ENCODE measurements at places on chromosomes 1 and 21.

DNA sequence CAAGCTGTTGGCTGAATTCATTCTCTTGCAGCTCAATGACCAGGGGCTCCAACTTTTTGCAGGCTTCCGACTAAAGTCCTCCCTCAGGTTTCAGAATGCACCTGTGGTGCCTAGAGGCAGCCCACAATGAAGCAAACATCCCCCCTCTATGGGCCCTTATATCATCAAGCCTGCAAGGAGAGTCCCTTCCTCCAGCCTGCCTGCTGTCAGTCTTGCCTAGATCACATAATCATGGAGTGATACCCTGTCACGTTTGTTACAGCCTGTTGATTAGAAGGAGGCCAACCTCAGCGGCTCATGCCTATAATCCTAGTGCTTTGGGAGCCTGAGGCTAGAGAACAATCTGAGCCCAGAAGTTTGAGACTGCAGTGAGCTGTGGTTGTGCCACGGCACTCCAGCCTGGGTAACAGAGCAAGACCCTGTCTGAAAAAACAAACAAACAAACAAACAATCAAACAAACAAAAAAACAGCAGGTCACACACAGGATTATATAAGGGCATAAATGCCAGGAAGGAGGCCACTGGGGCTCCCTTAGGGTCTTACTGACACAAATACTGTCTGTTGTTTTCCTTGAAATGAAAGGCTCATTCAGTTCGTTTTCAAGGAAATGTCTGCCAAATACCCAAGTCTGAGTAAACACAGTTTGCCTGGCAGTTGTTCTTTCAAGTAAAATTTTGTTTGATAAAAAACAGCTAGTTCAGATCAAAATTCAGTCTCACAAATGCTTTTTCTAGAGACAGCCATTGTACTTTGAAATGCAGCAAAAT, 4.7 kb upstream of the SPRR3 start:
- no peak for DNase-seq

DNA sequence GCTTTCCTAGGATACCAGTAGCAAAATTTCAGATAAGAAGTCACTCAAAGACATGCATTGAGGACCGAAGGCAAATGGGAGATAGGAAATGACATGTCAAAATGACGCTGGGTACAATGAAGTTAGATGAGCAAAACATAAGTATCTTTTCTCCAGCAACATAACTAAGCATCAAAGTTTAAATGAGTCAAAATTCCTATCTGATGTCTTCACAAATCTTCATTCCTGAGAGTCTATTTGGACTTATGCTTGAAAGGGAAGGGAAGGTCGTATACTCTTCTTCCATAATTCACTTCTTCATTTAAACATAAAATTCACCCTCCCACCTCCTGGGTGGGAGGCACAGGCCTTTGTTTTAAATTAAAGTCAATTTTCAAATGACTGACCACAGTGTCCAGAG, 4.1 kb upstream of the TMEM81 start:
- no peak for DNase-seq

- no peak for DNase-seq
These were observed 16.5 kb upstream of the FYB2 start for GRCh38 chr1:56835657-56836056.

- no peak for DNase-seq
These were observed 534.4 kb upstream of the CXADR start for GRCh38 chr21:16978309-16978895.

- no peak for DNase-seq
These were observed 293.0 kb upstream of the PLXNA2 start for GRCh38 chr1:208537198-208537597.

DNA sequence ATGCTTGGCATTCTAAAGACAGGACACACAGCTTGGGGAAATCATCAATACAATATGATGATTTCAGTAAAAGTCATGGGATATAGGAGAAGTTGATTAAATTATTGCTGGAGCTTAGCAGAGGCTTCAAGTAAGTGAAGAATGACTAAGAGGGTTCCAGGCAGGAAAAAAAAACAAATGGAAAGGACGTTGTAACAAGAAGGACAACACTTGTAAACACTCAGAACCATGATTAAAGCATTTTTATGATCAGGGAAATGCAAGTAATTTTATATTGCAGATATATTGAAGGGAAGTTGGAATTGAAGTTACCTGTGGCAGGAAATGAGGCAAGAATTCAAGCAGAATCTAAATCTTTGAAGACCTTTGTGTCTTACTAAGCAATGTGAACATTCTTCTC, 602.7 kb upstream of the NEGR1 start:
- DNase-seq, result no peak

DNA sequence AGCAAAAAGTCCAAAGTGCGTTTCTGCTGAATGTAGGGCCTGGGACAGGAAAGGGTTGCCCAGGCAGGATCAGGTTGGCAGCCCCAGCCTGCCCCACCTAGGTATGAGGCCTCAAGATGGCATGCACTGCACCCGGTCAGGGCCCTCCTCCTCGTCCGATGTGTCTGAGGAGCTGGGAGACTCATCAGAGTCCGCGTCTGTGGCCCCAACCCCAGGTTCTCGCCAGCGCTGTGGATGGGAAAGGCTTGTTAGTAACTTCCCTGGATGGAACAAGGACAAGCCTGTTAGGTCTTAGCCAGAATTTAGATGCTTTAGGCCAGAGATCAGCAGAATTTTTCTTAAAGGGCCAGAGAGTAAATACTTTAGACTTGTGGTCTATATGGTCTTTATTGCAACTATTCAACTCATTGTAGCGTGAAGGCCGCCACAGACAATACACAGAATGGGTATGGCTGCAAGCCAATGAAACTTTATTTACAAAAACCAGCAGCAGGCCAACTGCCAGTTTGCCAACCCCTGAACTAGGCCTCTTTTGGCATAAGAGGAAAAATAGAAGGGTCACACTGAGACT, 12.4 kb downstream of the PEA15 start:
- DNase-seq, result no peak

DNA sequence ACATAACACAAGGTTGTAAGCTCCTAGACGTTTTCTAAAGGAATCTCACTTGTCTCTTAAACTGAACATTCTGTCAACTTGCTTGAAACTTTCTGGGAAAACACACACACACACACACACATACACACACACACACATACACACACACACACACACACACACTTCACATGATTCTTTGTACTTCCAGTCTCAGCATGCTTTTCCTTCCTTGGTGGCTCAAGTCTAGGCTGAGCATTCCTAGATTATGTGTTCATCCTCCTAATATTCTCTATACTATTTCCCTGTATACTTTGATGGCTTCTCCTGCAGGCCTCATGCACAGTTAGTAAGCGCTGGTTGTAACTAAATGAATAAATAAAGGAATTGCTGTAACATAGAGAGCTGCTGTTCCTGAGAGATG, 372.1 kb downstream of the PTPRC start:
- DNase-seq, result no peak

- no peak for DNase-seq
These were observed 67.1 kb downstream of the BCAR3 start for GRCh38 chr1:93614541-93614940.

DNA sequence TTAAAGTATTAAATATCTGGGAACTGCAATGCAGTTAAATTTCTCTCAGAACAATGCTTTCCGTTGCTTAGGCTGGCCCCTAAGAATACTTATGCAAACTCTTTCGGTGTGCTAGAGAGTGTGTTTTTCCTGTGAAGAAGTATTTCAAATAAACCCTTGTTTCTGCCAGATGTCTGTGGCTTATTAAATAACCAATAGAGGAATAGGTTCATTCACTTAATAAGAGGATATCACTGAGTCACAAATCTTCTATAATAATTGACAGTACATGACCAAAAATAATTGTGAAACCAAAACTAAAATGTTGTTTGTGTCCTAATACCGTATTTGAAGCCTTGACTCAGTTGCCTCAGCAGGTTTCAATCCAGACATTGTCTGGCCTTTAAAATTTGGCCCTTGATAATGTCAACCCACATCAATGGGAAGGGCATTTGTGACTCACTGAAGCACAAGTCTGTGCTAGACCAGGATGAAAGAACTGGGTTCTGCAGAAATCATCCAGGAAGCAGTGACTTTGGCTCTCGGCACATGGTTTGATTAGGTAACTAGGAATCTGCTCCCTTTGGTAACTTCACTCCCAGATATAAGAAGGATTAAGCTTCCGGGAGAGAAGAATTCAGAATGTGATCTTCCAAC, 104.2 kb upstream of the BARHL2 start:
- no peak for DNase-seq

GRCh38 chr1:31805318-31805717, 10.5 kb downstream of the SPOCD1 start:
- DNase-seq, result no peak

DNA sequence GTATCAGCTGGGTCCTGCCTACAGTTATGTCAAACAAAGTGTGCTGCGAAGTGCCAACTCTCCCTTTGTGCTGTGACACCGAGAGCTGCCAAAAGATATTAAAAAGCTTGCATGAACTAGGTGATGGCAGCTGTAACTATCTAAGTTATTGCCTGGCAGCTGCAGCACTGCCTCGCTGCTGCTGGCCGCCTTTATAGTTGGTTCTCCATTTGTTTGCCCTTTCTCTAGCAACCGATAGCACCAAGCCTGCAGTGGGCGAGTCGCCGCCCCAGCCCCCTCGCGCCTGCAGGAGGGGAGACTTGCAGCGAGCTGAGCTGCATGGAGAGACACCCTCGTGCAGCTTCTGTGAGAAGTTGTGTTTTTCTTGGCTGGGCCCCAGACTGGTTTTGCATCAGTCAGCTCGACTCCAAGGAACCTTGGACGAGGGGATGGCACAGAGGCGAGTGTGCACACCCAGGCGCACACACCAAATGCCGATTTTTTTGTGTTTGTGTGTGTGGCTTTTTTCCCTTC, 330.6 kb downstream of the RPS6KC1 start:
- DNase-seq, result no peak

DNA sequence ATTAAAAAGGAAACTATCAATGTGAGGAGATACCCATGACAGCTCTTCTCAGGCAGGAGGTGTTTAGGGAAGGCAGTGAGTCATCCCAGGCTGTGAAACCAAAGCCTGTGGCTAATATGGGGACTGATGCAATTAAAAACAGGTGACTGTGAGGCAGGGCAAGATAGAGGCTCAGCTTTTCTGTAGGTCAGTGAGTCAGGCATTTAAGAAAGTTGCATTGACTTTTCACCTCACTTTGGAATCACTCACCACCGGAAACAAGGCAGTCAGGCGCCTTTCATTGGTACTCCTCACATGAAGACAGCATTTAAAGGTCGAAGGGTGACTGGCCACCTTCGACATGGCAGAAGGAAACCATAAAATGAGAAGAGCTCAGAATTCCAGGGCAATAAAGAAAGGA, 54.5 kb downstream of the PAPPA2 start:
- no peak for DNase-seq

GRCh38 chr1:206909883-206910318, 11.8 kb downstream of the FCMR start:
- DNase-seq, result no peak

DNA sequence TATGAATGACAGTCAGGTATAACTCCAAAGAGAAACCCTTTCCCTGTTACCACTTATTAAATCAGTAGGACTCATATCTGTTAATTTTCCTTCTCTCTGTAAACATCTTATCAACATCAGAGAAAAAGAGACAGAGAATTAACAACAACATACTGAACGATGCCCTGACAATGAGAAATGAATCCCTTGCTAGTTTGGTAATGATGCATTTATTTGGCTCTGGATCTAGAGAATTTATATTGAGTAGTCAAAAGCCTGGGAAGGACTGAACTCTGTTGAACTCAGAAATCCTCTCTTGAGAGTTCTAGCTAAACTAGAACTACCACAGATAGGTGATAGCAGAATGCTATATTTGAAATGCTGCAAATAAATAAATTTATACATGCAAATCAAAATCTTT, 325.6 kb downstream of the DISC1 start:
- DNase-seq, result no peak

GRCh38 chr21:20971296-20971921, 26.8 kb upstream of the NCAM2 start:
- peak; percentile 11 for DNase-seq

- DNase-seq, result no peak
These were observed 48.9 kb downstream of the SLC66A1 start for GRCh38 chr1:19360843-19361610.

DNA sequence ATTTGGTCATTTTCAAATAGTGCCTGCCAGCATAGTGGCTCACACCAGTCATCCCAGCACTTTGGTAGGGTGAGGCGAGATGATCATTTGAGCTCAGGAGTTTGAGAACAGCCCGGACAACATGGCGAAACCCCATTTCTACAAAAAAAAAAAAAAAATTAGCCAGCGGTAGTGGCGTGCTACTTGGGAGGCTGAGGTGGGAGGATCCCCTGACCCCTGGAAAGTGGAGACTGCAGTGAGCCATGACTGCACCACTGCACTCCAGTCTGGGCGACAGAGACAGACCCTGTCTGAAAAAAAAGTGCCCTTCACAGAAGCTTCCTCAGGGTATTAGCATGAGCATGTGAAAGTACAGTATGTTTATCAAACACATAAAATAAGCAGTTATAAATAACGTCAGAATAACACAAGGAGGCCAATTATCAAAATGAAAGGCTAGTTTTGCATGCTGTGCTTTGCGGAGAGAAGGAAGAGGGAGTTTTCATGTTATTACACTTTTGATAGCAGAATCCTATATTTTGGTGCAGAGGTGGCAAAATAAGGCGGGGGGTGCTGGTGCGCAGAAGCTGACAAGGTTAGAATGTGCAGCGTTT, 781 bp upstream of the METTL13 start:
- DNase-seq, result no peak

GRCh38 chr1:178933709-178934490, 63.0 kb upstream of the ANGPTL1 start:
- DNase-seq, result no peak

DNA sequence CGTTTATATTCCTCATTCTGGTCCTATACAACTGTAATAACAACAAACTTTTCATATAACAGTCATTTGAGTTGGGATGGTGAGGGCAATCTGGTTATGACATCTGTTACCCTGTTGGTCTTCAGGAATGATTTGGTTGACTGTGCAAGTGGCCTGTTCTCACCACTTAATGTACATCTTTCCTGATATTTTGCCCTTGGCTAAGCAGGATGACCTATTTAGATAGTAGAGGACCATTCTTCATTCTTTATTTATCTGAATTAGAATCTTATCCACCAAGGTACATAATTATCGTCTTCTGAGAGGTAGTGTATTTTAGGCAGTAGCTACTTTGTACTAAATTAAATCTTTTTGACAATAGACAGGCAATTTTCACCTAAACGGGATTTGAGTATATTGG, 154.3 kb downstream of the DNM3 start:
- no peak for DNase-seq

GRCh38 chr21:35730325-35730724, 330.0 kb downstream of the SETD4 start:
- no peak for DNase-seq

- DNase-seq, result no peak
These were observed 59.6 kb downstream of the ATP6V1G3 start for GRCh38 chr1:198480876-198481275.

DNA sequence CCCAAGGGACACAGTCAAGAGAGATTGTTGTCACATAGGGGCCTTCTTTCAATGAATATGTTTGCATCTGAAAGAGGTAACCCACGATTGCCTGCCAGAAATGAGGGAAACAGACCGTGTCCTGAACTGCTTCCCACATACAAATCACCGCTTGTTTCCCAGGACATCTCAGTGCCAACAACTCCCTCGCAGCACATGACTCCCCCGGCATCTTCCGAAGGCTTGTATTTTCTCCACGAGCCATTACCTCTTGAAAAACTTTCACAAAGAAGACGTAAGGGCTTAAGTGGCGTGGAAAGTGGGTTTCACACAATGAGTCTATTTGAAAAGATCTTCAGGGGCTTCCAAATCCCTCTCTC, 31.6 kb upstream of the PDE9A start:
- DNase-seq, result no peak

- no peak for DNase-seq
These were observed 13.5 kb downstream of the OLFML2B start for GRCh38 chr1:162010175-162010506.
